ENCODE measurements at places on chromosomes 13 and 19.

DNA sequence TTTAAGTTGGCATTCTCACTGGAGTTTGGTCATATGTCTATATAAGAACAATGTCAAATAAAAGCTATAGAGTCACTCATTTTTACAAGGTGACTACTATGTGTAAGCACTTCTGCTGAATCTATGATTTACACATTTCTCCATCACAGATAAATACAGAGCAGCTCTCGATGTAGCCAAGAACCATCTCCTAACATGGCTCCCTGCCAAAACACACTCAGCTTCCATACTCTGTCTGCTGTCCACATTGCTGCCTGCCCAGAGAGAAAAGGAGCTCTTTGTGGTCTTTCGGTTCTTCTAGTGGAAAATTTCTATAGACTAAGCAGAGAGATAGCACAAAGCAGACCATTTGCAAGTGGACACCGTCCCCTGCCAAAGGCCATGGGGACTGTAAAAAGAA, 190.9 kb upstream of the KLF12 start:
- DNase-seq, result no peak

DNA sequence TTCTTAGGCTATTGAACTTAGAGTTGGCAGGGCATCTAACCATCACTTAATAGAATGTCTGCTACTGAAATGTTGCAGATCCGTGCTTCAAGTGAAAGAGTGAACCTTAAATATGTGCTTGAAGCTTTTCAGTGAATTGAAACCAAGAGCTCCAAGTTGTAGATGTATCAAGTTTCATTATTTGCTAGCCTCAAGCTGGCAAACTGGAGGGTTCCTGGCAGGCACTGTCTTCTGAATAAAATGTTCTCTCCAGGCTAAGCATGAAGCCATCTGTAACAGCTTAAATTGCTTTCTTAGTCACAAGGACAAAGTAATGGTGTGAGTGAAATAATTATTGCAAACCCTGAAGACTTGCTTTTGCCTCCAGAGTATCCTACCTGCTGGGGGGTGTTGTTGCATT, 415.0 kb upstream of the SPRY2 start:
- no peak for DNase-seq

GRCh38 chr13:105144020-105144419, 1391.4 kb downstream of the EFNB2 start:
- no peak for DNase-seq

GRCh38 chr13:43061496-43062280, 38.3 kb downstream of the DNAJC15 start:
- no peak for DNase-seq

GRCh38 chr19:8132858-8133458, 16.4 kb downstream of the FBN3 start:
- no peak for DNase-seq

DNA sequence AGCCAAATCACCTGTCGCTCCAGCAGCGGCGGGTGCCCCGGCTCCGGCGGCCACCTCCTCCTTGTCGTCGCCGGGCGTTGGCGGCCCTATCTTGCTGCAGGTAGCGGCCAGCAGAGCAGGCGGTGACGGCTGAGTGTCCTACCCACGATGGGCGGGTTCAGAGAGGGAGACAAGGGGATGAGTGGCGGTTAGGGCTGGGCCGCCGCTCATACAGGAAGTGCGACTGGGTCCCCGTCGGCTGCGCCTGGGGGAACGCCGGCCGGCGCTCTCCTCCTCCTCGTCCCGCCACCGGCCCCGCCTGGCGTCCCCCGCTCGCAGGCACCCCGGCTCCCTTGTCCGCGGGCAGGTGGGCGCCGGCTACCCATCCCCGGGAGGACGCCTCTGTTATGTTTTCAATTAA, 1692.0 kb downstream of the SLITRK5 start:
- DNase-seq, result no peak

DNA sequence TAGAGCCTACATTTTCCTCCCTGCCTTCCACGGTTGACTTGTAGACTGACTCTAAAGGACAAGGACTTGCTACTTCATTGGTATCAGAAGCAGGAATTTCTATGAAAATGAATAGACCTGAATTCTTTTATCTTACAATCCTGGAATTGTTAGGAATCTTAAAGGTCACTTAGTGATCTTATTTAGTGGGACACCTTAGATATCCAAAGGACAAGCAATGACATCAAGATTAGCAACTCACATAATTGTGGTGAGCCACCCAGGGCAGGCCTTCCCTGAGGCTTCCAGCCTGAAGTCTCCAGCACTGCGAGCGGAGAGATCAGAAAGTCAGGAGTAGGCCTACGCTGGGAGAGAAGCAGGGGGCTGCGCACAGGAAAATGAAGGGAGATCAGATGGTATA, 37.8 kb downstream of the KLF5 start:
- no peak for DNase-seq

- no peak for DNase-seq
Measured at GRCh38 chr13:28778308-28779215, 41.6 kb upstream of the MTUS2 start.

GRCh38 chr13:24134231-24134630, 26.3 kb upstream of the SPATA13 start:
- no peak for DNase-seq

GRCh38 chr19:11288349-11288748, 7.6 kb upstream of the TSPAN16 start:
- DNase-seq, result no peak

DNA sequence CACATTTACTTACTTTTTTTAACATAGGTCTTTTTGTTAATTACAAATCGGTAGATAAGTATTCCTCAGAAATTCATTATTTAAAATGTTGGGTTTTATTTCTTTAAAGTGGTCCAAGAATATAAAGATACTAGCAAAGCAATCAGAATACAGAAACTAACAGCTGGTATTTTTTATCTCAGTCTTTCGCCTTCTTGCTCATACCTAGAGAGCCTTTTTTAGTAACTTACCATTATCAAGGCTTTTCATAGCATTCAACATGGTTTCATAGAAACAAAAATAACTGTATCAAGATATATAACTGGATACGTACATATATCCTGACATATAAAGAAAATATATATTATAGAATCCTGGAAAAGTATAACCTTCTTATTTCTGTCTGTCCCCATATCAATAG, 227.8 kb upstream of the MIR17HG start:
- DNase-seq, result no peak

- no peak for DNase-seq
Measured at GRCh38 chr19:13831537-13832467, 36.6 kb downstream of the ZSWIM4 start.

- DNase-seq, result no peak
Measured at GRCh38 chr19:21883516-21883915, 47.5 kb upstream of the ZNF43 start.

DNA sequence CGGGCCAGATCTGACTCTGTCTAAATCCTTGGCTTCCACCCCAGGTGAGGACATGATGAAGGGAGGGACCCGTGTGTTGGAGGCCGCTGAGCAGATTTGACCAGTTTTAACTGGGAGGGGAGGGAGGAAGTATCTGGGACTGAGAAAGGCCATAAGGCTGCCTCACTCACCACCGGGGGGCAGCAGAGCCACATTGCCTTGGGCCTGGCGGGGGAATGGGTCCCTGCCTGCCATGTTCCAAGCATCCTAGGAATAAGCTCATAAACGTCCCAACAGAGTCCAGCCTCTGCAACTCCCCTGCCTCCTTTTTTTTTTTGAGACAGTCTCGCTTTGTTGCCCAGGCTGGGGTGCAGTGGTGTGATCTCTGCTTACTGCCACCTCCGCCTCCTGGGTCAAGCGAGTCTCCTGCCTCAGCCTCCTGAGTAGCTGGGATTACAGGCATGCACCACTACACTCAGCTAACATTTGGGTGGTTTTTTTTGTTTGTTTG, 15.5 kb downstream of the MAST3 start:
- peak; percentile 58 for DNase-seq

- no peak for DNase-seq
Measured at GRCh38 chr19:976476-976875, 7.7 kb upstream of the WDR18 start.

- DNase-seq, result no peak
Measured at GRCh38 chr19:4301590-4302242, 473 bp downstream of the TMIGD2 start.

DNA sequence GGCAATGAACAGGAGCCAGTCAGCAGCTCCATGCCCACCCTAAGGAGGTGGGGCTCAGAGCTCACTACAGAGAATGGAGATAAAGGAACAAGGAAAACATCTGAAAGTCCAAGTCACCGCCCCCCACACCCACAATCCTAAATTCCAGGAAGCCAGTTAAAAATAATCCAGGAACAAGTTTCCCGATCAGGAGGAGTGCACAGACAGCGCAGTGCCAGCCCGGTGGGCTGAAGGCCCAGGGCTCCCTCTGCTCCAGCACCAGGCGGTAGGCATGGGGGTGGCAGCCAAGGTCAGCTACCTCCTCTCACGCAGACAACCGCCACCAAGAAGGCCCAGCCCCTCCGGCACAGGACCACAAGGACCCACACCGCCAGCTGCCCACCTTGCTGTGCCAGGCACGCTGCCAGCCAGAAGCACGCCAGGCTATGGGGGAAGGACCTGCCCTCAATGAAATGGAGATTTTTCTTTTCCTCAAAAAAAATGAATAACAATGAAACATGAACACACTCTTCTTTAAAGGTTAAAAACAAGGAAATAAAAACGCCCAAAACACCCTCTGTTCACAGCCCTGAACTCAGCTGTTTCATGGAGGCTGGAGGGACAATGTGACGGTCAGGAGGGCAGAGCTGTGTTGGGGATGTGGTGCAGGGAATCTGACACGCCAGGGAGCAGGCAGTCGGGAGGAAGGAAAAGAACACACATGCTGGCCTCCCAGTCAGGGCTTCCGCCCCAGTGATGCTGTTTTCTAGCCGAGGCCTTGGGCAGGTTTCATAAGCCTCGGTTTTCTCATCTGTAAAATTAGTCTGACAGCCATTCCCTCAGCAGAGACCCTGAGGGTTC, 11.0 kb downstream of the STK24 start:
- DNase-seq, result no peak

DNA sequence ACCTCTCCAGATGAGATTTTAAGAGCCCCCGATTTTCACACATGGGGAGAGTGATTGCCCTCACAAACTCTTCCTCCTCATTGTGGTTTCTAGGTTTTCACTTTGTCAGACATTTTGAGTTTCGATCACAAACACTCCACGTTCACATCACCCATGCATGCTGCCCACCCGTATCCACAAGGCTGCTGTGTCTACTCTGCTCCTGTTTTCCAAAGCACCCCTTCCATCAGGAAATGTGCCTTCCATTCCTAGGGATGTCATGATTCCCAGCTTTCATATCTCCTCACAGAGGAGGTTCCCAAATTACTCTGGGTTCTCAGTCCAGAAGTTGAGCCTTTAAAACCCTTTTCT, 45.8 kb upstream of the CEACAM21 start:
- DNase-seq, result no peak

- no peak for DNase-seq
Measured at GRCh38 chr19:20271215-20271926, 104.4 kb downstream of the ZNF486 start.

- no peak for DNase-seq
Measured at GRCh38 chr19:30791088-30791487, 418.9 kb downstream of the ZNF536 start.

DNA sequence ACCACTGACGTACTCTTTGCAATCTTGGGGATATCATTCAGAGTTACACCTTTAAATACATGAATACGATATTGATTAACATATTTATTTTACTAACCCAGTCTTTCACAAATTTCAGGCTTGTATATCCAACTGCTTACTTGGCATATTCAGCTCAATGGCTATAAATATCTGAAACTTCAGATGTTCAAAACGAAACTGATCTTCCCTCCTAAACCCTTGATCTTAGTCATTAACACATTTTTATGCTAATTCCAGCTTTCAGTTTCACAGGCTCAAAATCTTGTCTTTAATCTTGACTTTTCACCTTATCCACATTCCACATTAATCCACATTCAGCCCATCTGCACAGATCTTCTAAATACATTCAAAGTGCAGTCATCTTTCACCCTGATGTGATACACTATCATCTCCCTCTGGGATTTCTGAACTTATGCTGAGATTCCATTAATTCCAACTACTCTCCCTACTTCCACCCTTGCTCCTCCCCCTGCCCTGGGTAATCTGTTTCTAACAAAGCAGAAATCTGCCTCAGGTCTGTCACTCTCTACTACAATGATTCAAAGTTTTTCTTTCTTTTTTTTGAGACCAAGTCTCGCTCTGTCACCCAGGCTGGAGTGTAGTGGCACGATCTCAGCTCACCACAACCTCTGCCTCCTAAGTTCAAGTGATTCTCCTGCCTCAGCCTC, 387.2 kb downstream of the GPC5 start:
- DNase-seq, result no peak

- peak; percentile 62 for DNase-seq
Measured at GRCh38 chr19:7681340-7682174, 924 bp downstream of the TRAPPC5 start.

DNA sequence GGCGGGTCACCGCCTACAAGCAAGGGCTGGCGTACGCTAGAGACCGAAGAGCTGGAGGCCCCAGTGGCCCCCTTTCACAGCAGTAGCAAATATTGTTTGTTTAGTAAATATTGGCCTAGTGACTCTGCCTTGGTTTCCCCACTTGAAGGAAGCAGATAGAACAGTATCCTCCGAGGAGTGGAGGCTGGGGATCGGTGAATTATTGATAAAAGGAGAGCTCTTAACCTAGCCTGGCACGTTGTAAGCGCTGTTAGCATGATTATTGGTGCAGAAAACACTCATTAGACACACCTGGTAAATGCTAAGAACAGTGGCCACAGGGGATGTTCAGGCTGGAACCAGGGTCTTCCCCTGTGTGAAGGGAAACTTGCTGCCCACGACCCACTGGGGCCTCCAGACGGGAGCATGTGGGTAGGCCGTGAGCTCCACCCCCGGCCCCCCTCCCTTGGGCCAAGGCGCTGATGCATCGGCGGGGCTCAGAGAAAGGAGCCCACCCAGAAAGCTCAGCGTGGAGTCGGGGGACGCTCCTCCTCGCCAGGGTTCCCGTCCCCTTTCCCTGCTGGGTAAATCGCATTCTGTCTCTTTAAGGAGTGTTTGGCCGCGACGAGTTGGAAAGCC, 2.3 kb downstream of the IER2 start:
- DNase-seq, result no peak

- DNase-seq, result no peak
Measured at GRCh38 chr19:4016903-4017638, 9.5 kb downstream of the PIAS4 start.

DNA sequence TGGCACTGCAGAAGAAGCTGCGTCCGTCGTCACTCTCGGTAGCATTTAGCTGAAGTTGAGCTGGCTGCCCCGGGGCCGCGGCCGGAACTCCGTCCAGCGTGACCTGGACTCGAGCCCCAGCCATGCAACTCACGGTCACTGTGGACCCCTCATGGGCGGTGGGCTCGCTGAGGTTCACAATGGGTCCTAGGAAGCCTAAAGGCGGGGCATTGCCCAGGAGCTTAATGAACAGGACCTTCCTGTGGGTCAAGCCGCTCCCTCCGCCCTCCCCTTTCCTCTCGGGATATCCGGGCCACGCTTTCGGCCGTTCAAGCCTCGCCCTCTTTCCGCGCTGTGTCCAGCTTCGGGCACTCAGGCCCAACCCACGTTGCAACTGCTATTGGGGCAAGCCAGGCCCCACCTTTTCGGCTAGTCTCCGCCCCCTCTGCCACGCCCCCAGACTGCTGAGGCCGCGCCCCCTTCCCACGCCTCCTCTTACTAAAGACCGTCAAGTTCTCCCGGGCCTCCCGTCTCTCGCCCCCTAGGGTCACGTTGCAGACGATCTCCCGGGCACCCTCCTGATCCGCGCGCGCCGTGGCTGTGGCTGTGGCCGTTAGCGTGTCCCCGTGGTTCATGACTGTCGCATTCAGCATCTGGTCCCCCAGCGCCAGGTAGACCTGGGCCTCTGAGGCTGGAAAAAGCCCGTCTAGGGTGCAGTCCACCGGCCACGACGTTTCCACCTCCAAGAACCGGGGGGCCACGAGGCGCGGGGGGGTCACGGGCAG, 1.4 kb upstream of the RAVER1 start:
- peak; percentile 25 for DNase-seq

Measured in stimulated activated CD4-positive, alpha-beta T cell treated with anti-CD3 and anti-CD28 coated beads, Interleukin-15, amount 100 ng/mL, for 1 hour (primary cell).